ENCODE measurements at places on chromosomes 11 and 22.

DNA sequence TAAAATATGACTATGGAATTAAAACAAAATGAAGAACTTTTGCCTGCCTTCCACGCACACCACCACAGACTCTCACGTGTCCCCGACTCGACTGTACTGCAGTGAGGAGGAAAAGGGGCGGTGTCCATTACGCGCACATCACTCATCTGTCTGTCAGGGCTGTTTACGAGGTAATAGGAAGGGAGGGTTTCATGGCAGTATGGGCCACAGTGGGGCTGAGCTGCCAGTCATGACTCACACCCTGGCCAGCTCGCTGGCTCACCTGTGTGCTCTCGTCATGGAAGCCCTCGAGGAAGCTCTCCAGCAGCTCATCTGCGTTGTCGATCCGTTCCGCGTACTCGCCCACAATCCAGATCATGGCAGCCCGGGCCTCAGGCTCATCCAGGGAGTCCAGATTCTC, 33.5 kb upstream of the RASL10A start:
- no peak for DNase-seq

GRCh38 chr11:93444617-93445073, 98.5 kb downstream of the SMCO4 start:
- no peak for DNase-seq

GRCh38 chr22:48975886-48976285, 851.8 kb downstream of the BRD1 start:
- no peak for DNase-seq

DNA sequence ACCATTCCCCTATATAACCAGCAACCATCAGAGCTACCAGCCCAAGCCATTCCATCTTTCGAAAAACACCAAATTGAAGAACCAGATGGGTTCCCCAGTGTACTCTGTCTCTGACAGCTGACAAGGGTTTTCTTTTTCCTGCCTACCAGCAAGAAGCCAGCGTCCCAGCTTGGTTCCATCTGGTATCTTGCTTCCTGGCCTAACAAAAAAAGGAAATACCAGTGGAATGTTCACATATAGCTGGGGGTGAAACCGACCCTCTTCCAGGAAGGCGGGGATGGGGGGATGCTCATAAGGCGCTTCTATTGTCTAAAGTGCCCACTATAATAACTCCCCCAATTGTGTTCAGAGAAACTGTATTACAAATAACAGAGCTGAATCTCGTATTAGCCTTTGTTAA, 172.3 kb downstream of the LDLRAD3 start:
- no peak for DNase-seq

DNA sequence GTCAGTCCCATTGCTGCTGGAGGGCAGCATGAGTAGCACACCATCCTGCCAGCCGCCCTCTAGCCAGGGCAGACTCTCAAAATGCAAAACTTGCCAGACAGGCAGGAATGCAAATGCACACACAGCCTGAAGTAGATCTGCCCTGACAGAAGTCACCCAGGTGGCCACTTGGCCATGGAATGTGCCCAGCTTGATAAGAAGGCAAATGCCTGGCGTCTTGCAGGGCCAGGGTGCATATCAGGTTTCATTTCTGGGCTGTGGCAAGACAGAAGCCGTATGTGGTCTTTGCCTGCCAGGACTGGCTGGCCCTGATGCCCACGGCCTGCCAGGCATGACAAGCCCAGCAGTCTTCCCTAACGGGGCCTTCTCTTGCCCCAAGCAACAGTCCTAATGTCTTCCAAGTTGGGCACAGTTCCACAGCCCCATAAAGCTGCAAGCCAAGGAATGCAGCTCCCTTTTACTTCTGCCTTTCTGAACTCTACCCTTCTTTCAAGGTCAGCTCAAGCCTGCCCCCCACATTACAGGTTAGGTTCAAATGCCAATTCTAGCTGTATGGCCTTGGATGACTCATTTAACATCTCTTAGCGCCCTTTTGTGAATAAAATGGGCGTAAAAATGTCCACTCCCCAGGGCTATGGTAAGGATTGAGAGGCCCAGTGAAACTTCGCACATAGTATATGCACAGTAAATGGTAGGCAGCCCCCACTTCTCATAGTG, 29.7 kb downstream of the POU2AF3 start:
- DNase-seq, result no peak

DNA sequence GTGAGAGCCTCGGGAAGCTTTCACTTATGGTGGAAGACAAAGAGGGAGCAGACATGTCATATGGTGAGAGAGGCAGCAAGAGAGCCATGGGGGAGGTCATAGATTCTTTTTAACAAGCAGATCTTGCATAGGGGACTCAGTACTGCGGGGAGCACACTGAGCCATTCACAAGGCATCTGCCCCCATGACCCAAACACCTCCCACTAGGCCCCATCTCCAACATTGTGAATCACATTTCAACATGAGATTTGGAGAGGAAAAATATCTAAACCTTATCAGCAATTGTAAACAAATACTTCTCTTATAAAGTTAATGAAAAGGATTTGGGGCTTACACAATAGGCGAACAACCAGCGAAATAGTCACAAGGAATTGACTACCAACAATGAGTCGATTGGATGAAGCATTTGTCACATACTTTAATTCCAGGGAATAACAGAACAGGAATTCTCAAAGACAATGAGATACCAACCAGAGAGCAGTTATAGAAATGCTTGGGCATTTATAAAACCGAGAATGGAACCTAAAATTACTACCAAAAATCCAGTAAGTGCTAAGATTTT, 7.3 kb downstream of the DDI1 start:
- DNase-seq, result no peak

- no peak for DNase-seq
Observed at GRCh38 chr22:17607891-17608521, 20.5 kb downstream of the ATP6V1E1 start.

- no peak for DNase-seq
Observed at GRCh38 chr11:121210445-121211080, 82.0 kb upstream of the SC5D start.

DNA sequence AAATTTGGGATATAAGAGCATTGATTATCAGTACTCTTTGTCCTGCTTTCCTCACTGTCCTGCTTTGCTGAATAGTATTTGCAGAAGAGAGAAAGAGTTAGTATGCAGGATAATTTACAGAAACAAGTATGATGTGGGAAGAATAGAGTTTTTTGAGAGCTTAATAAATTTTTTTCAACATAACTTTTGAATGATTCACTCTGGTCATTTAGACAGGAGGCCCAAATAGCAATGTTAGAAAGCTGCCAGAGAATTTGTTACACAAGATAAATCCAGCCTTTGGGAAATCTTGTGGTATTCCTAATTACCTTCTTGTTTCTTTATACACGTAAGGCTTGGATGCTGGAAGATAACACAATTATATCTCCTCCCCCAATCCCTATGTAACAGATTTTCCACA, 484.6 kb downstream of the CNTN5 start:
- DNase-seq, result no peak

- no peak for DNase-seq
Observed at GRCh38 chr11:28792856-28793255, 684.7 kb downstream of the METTL15 start.

DNA sequence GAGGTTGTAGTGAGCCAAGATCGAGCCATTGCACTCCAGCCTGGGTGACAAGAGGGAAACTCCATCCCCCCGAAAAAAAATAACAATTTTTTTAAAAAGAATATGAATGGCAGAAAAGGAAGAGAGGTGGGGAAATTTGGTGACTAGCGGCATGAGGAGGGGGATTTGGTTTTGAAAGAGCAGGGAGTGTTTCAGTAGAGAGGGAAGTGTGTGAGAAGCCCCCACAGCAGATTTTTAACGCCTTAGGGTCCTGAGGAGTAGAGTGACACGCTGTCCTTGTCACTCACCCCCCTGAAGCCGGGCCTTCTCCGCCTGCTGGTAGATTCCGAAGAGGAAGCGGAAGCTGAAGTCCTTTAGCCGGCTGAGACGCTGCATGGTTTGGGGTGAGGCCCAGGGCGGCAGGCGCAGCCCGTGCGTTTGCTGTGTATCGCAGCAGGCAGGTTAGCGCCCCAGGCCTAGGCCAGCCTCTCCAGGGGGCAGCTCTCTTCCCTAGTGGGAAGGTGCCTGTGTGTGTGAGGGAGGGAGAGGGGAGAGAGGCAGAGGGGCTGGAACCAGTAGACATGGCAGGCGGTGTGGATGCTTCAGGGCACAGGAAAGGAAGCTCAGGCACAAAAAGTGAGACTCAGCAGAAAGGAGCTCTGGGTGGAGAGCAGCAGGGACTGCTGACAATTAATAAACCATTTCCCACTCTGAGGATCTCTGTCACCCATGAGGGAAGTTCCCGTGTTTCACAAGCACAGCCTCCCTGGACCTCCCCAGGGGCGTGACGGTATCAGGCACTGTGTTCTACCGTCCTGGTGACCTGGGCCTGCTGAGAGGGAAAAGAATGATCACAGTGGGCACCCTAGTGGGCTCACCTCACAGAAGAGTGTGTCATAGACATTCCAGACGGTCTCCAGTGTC, 3.9 kb downstream of the ACP2 start:
- no peak for DNase-seq
